NCI-H1694 treated with DMSO at 0.1 percent for 48 hours (cell line): ENCODE measurements at places on chromosomes 7 and 10.
A peak's percentile ranks its signal among the peaks of the same experiment; 100 is the strongest.

DNA sequence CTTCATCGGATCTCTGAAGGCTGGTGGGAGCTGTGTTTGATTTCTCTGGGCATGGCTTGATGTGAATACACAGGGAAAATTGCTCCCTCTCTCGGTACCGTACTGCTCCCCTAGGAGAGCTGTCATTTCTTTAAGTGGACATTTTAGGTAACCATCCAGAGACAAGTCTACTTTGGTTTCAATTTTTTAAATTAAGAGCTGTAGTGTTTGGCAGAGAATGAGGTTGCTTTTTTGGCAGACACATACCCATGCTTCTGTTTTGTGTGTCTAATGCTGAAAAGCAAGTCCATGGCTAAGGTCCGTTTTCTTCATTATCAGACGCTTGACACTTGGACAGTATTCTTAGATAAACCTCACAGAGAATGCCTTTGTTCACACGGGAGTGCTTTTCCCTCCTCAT, 61.3 kb upstream of the TRIL start:
- no peak for DNase-seq

DNA sequence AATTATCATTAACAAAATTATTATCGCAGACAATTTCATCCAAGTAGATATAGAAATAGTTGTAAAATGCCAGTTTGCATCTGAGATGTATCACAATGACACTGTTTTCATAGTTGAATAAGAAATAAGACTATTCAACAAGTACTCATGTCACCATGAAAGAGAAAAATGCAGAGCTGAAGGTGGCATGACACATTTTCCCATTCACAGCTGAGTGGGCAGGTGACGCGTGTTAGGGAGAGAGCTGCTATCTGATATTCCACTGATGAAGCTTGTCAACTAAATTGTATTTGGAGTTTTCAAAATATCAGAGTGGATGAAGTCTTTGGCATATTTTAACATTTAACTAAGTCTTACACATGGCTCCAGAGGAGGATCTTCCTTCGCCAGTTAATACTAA, 70.3 kb upstream of the HDAC9 start:
- DNase-seq: no peak

DNA sequence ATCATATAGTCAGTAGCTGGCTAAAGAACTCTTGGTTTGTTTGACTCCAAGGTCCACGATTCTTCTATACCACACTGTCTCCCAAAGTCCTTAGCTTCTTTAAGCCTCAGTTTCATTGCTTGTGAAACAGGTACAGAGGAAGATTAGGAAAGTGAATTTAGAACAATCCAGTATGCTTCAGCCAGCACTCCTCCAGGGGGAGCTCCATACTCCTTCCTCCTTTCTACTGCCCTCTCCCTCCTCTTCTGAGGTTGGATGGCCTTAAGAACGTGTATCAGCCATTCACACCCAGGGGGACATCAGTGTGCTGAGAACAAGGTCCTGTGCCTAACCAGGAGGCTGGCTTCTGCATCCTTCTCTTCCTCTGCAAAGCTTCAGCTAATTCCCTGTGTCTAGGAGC, 54.8 kb upstream of the CALD1 start:
- no peak for DNase-seq

DNA sequence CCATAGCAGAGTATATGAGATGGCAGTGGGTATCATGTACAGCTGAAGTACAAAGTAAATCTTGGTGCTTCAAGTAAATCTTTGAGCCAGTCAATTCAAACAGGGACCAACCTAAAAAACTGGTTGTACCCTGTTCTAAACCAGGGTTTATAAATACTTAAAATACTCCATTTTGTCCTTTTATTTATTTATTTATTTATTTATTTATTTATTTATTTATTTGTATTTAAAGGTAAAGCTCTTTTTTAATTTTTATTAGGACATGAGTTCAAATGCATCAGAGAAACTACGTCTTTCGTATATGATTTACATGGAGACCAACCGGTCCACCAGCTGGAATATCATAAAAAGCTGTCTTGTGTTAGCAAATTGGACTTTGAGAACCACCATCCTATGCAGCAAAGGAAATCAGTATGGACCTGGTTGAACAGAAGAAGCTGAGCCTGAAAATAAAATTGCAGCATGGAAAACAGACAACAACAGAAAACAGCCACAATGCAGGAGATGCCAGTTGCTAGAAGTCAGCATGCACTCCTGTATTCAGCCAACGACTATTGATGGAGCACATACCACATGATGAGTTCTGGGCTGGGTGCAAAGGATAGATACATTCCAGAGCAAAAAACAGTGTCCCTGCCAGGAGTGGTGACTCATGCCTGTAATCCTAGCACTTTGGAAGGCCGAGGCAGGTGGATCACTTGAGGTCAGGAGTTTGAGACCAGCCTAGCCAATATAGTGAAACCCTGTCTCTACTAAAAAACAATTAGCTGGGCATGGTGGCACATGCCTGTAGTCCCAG, 60.0 kb downstream of the PLXNA4 start:
- DNase-seq: no peak

GRCh38 chr10:52136921-52137320, 177.2 kb upstream of the DKK1 start:
- DNase-seq: no peak

GRCh38 chr10:14478604-14479003, 147.9 kb upstream of the FRMD4A start:
- DNase-seq: peak; percentile 80

DNA sequence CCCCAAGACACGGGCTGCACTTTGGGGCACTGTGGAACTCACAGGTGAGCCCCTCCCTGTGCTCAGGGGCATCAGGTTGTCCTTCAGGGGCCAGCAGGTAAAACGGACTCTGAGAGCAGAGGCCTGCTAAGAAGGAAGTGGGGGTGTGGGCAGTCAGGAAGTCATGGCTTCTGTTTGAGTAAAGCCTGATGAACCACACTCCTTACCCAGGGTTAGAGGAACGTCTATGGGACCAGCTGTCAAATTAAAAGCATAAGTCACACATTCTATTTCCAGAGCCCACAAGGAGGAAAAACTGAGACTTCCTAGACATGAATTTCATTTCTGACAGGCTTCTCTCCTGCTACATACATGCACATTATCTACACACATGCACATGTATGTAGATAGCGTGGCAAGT, 616.4 kb downstream of the SDK1 start:
- no peak for DNase-seq

- no peak for DNase-seq
Observed at GRCh38 chr7:64875258-64875657, 27.8 kb upstream of the ZNF273 start.

DNA sequence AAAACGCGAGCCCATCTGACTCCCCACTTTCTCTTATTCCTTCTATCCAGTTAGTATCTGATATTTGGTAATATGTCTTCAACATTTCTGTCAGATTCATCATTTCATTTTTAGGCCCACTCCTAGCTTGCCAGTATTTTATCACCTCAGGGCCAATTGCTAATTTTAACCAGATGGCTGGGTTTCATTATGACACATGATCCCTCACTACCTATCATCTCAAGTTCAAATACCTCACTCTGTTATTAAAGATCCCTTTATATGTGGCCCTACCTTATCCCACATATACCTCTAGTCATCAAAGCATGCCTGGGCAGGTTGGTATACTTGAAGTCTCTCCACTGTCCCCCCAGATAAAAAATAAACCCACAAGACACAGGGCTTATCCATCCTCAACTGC, 104.9 kb downstream of the RNLS start:
- DNase-seq: peak; percentile 1

DNA sequence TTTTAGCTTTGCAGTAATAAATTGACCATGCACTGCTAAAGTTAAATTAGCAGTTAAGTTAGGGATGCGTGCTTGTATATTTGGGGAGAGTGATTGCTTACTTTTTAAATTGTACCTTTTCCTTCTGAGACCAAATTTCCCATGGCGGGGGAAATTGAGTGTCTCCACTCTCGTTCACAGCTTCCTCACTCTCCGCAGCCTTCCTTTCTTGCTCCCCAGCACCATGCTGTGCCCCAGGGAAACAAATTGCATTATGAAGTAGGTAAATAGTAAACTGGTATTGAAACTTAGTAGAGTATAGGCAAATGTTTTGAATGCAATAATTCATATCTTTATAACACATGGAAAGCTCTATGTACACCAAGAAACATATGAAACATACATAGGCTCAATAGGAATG, 85.4 kb downstream of the MALRD1 start:
- no peak for DNase-seq

GRCh38 chr7:98469088-98469487, 68.2 kb upstream of the BAIAP2L1 start:
- DNase-seq: no peak

GRCh38 chr10:4043897-4044665, 259.1 kb upstream of the KLF6 start:
- no peak for DNase-seq

GRCh38 chr10:78188446-78188845, 154.8 kb downstream of the RPS24 start:
- DNase-seq: no peak

DNA sequence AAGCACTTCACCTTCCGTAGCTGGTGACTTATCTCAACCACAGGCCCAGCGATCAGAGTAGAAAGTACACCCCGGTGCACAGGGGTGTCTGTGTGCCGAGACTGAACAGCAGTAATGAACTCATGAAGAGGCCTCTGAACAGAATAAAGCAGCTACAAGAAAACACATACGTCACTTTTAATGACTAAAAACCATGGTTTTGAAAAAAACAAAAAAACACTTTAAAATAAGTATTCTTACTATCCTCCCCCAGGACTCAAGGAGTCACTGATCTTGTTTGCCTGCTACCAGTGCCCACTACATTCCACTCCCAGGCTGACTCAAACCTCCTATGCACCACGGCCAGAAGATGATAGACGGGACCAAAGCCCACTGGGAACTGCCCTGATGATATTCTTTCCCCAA, 53.8 kb downstream of the NCAPG2 start:
- no peak for DNase-seq

DNA sequence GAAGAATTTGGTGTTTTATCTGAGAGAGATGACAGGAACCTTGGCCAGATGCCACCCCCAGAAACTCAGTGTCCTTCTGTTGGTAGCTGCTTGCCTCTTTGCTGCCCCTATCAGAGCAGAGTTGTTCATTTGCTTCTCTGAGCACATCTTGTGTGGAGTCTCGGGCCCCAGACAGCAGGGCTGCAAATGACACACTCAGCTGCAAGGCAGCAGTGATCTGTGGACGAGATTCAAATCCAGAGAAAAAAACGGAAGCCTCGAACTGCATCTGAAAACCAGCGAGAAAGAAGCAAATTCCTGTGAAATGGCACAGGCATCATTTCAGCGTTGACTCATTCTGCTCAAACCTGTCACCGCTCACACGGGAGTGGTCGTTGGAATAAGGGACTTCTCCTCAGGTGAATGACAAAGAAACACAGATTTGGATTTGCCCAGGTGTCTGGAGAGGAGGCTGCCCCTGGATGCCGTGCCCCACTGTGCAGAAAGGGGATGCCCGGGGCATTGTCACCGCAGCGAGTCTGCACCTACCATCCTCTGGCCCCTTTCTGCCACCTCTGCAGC, 144.7 kb downstream of the PFKFB3 start:
- DNase-seq: no peak

- no peak for DNase-seq
Observed at GRCh38 chr10:78390051-78390450, 356.4 kb downstream of the RPS24 start.

GRCh38 chr10:127757033-127757432, 20.0 kb downstream of the FOXI2 start:
- no peak for DNase-seq

DNA sequence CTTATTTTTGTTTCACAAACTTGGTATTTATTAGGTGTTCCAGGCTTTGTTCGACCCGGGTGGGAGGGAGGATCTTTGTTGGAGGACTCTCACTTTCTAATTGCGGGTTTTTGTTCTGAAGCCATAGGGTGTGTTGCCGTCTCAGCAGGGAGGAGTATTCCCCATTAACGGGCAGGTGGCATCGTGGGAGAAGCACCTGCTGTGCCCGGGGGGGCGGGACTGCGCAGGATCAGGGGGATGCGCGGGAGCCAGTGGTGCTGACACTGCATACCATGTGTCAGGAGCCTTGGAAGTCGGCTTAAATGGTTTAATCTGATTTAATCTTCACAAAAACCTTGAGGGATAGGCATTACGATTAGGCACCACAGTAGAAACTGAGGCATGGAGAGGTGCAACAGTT, 113.0 kb downstream of the MGMT start:
- no peak for DNase-seq

DNA sequence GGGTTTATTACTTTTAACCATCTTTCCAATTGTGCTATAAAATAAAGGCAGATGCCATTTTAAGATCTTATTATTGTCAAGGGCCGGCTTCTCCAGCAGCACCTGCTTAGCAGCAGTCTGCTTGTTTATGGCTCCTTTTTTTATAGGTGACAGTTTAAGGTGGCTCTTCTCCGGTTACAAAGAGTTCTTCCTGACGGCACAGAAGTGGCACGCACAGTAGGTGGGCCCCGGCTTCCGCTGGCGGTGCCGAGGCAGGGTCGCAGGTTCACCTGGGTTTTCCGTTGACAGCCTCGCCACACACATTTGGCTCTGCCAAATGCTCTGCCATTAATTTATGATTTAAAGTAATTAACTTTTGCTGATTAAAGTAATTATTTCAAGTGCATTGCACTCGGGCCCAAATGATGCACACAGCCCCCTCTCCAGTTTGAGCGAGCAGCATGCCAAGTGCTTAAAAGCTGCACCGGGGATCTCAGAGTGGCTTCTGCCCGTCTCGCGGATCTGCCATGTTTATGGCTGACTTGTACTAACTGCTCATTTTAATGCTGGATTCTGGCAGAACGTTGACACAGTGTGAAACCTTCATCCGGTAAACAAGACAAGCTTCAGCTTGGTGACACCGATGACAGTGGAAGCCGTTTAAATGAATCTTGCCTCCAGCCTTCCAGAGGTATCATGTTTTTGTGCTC, 355.1 kb upstream of the MKI67 start:
- DNase-seq: peak; percentile 3

DNA sequence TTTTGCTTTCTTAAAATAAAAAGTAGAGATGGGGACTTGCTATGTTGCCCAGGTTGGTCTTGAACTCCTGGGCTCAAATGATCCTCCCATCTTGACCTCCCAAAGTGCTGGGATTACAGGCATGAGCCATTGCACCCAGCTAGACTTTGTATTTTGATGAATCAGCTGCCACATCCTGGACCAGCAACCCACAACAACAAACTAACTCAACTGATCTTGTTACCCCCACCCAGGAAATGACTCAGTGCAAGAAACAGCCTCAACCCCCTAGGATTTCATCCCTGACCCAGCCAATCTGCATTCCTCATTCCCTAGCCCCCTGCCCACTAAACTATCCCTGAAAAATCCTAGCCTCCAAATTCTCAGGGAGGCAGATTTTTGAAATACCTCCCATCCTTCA, 123.8 kb downstream of the IPMK start:
- no peak for DNase-seq

GRCh38 chr10:71462062-71462935, 65.6 kb downstream of the CDH23 start:
- no peak for DNase-seq

- DNase-seq: no peak
Observed at GRCh38 chr7:71339924-71340323, 208.0 kb downstream of the GALNT17 start.

- DNase-seq: peak; percentile 9
Observed at GRCh38 chr7:18590744-18591340, 95.3 kb downstream of the HDAC9 start.
